ENCODE measurements at places on chromosomes 1 and 21.

- no peak for DNase-seq
These were observed 14.6 kb downstream of the MED18 start for GRCh38 chr1:28343405-28343804.

DNA sequence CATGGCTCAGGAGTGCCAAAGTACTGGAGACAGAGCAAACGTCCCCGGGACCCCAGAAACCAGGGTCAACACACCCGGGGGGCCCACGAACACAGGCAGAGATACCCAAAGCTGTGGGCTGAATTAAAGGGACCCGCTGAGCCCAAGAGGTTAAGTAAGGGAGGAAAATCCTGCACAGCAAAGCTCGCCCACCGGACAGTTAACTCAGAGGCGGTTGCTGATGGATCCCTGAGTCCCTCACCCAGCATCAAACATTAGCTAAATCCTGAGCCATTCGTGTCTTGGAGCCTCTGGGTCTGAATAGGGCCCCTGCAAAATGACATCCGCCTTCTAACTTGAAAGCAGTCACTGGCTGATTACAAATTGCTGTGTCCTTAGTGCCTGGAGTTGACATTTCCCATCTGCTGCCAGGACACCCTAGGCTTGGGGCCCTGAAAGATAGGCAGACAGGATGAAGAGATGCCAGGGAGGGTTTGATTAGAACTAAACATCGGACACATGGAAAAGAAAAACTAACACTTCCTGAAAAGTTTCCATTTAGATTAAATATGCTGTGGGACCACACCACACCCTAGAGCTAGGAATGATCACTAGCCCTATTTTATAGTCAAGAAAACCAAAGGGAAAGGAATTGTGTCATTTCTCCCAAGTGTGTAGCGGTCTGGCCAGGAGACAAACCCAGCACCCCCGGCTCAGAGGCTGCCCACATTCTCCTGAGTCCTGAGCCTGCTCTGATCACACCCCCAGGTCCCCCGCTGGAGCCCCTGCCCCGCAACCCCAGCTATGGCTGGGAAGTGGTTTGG lies 239.3 kb downstream of the NPHP4 start:
- no peak for DNase-seq

- no peak for DNase-seq
These were observed at the start of gene TMEM269 for GRCh38 chr1:42784946-42785693. Gene TMEM269, plus strand, starts transcription at chr1:42784991. Its CDS starts 4,903 bp downstream, at chr1:42789894.

- DNase-seq = no peak
These were observed 784.4 kb upstream of the ADGRL4 start for GRCh38 chr1:79790950-79791349.

GRCh38 chr1:40306296-40306695 lies 10.8 kb downstream of the COL9A2 start:
- DNase-seq = no peak

DNA sequence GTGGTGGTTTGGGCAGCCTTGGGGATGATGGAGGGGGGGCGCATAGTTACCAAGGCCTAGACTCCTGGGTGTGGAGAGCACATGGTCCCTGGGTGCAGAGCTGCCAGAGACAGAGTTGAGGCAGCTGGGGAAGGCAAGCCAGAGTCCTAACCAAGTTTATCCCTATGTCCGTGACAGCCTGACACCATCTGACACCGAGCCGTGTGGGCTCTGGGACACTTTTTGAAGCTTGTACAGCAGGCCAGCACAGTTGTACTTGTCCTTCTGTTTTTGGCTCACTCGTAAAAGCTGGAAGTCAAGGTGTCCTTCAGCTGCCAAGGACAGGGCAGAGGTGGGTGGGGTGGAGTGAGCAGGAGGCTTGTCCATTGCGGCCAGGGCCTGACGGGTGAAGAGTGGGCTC lies 28.5 kb downstream of the SLC26A9 start:
- no peak for DNase-seq
